Stimulated activated CD4-positive, alpha-beta T cell treated with anti-CD3 and anti-CD28 coated beads, TNF-alpha, amount 100 ng/mL, for 1 hour (primary cell): ENCODE measurements at places on chromosomes 2 and 18.

DNA sequence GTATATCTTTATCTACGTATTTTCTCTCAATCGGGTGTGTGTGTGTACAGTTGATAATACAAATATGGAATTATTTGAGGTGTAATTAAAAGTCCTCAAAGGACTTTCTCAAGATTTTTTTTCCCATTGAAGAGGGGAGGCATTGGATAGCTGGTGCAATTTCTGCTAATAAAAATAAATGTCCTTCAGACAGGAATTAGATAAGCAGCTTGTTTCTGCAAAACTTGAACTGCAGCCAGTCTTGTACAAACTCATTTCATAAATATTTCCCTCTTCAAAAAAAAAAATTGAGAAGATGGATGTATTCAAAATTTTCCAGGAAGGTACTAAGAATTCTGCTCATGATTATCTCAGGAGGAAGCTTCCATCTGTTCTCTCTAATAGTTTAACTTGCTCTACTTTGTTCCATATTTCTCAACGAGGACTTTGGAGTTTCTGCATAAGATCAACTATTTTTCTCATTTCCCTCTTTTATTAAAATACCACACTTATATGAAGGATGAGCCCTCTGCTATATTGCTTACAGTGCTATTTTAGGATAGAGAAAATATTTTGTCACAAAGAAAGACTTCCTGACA lies 33.0 kb upstream of the GLS start:
- no peak for DNase-seq

DNA sequence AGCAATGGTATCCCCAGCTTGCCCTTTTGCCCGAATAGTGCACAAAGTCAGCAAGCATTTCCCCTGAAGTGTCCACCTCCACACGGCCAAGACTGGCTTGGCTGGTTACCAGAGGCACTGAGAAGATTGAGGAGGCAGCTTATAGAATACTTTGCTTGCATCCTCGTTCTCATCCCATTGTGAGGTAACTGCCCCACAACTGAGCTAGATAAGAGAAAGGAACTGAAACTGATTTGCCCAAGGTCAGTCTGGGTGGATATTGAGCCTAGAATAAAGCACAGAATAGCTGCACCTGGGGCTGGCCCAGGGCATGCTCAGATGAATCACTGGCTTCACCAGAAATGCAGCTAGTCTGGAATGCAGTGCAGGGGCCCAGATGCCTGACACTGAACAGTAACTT lies 32.7 kb upstream of the MAP4K3 start:
- no peak for DNase-seq

DNA sequence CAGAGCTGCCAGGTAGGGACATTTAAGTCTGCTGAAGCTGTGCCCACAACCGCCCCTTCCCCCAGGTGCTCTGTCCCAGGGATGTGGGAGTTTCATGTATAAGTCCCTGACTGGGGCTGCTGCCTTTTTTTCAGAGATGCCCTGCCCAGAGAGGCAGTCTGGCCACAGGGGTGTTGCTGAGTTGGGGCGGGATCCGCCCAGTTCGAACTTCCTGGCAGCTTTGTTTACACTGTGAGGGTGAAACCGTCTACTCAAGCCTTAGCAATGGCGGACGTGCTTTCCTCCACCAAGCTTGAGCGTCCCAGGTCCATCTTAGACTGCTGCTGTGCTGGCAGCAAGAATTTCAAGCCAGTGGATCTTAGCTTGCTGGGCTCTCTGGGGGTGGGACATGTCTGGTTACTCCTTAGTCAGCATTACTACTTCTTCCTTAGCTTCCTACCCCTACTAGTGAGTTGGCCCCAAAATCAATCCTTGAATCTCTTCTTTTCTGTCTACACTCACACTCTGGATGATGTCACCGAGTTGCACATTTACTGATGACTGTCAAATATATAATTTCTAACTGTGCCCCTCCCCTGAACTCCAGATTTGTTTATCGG lies 31.8 kb upstream of the FSHR start:
- no peak for DNase-seq

GRCh38 chr2:241300000-241300399 lies 15.5 kb downstream of the HDLBP start:
- no peak for DNase-seq
